Mammary microvascular endothelial cell (primary cell): ENCODE measurements at places on chromosomes 4 and X. TPM values are rescaled to one million over a fixed set of nuclear protein-coding genes. Genes with fewer than 3 reads are reported as not detected.

The C4orf54 gene
- under 0.01 TPM in 2 replicates for total RNA-seq

The SPATA18 gene
- 6.8 and 11.3 TPM in 2 replicates for total RNA-seq

The MED28 gene
- total RNA-seq = 9.0 and 13.0 TPM in 2 replicates

The RRH gene
- not detected in 2 replicates for total RNA-seq

The NHSL2 gene
- total RNA-seq = 18.9 and 22.6 TPM in 2 replicates

The CCDC160 gene
- total RNA-seq = not detected in 2 replicates

The MAGEA8 gene
- total RNA-seq = not detected in 2 replicates

The SHISA3 gene
- total RNA-seq = 13.6 and 14.3 TPM in 2 replicates

The PCDH18 gene
- 0.13 and 0.15 TPM in 2 replicates for total RNA-seq

The ZFP92 gene
- total RNA-seq = 0.07 and 0.10 TPM in 2 replicates

The TRAM1L1 gene
- 0.47 and 0.89 TPM in 2 replicates for total RNA-seq

The RADX gene
- 0.20 and 0.33 TPM in 2 replicates for total RNA-seq

The DSPP gene
- total RNA-seq = not detected in 2 replicates

The GSX2 gene
- not detected in 2 replicates for total RNA-seq

The SSX1 gene
- not detected in 2 replicates for total RNA-seq

The PRDM5 gene
- 4.4 and 6.8 TPM in 2 replicates for total RNA-seq

The MAGEB3 gene
- not detected in 2 replicates for total RNA-seq

The SERTM2 gene
- total RNA-seq = not detected in 2 replicates

The SLITRK4 gene
- 4.2 and 6.7 TPM in 2 replicates for total RNA-seq

The ARHGAP6 gene
- total RNA-seq = 0.10 TPM in 1 of 2 replicates, not detected in the other

The C1QTNF7 gene
- not detected in 2 replicates for total RNA-seq

The UGT2A1 gene
- total RNA-seq = not detected in 2 replicates

The TEX11 gene
- not detected in 2 replicates for total RNA-seq

The UGT8 gene
- total RNA-seq = 0.10 TPM in 1 of 2 replicates, not detected in the other
